ENCODE measurements at places on chromosomes 4 and X.

- no peak for DNase-seq
Measured at GRCh38 chr4:4733663-4734062, 125.8 kb upstream of the MSX1 start.

- DNase-seq, result peak; percentile 28
Measured at GRCh38 chr4:140078366-140078765, 75.6 kb downstream of the MAML3 start.

DNA sequence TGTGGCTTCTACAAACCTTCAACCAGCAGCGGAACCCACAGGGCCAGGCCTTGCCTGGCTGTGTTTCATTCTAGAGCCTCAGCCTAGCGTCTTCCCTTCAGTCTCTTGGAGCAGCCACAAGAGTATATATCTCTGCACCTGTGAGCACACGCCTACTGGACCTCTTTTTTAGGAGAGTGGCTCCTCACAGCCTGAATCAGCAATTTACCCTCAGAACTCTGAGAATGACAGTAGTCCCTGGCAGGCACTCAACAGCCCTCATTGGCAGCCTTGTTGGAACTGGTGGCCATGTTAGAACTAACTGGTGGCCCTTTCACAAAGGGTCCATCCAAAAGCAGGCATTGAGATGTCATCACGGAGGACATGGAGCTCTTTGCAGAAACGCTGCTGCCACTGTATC, 138.9 kb downstream of the BCOR start:
- no peak for DNase-seq

DNA sequence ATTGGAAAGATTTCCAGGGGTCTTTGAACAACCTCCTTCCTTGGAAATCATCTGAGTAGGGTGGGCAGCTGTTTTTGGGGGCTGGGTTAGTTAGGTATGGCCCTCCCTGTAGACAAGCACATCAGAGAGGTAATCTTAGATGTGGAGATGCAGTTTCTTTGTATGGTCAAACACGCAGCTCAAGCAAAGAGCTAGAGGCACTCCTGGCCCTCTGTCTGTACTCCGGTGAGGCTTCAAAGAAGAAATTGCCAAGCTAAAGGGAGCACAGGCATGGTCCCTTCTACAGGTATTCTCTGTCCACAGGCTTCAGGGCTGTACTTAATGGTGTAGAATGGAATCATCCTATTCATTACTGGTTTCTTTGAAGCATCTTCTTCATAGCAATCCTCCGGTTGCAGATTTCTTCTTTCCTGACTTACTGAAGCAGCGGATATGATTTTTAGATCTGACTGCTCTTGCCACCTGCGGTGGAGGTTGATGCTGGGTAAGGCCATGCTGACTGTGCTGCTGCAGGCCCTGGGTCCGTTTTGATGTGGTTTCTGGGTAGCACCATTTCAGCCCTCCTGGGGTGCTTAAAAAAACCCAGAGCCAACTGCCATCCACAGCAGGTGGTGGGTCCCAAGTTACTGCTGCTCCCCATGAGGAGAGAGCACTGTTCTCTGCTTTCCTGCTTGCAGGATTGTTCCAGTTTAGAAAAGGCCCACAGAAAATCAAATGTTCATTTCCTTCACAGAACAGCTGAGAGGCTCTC, 318.9 kb upstream of the GATB start:
- no peak for DNase-seq

GRCh38 chr4:112280386-112281056, 5.2 kb downstream of the TIFA start:
- no peak for DNase-seq

DNA sequence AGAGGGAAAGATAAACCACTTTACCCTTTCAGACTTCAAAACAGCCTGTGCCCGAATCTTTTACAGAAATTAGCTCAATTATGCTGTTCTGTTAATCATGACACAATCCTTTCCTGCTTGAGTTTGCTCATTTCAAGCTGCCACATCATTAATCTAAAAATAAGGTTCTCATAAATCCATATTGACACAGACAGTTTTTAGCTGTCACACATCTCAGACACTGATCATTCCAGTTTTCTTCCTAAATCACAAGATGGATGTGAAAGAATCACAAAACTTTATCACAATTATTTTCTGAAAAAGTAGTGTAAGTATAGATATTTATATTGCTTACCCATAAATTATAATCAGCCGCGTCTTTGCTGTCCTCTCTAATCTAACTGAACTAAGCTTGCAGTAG, 27.9 kb upstream of the AMELX start:
- no peak for DNase-seq

DNA sequence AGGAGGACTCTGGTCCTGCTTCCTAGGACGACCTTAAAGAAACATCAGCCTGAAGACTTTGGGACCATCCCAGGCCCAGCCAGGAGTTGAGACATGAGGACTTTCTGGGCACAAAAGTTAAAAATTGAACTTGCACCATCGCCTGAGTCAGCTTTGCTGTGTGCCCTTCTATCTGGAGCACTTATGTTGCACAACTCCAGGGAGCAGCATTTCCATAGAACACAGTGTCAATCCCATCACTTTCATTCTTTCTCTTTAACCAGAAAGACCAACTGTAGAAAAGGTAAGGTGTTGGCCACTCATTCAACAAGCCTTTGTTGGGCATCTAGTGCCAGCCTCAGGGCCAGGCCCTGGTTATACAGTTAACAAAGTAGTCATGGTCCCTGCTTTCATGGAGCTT, 8.6 kb upstream of the CLDN24 start:
- peak; percentile 50 for DNase-seq

- no peak for DNase-seq
Measured at GRCh38 chr4:184765473-184766340, 31.8 kb upstream of the CENPU start.

- DNase-seq, result peak; percentile 93
Measured at GRCh38 chr4:40990236-40990898, 224.0 kb downstream of the APBB2 start.

DNA sequence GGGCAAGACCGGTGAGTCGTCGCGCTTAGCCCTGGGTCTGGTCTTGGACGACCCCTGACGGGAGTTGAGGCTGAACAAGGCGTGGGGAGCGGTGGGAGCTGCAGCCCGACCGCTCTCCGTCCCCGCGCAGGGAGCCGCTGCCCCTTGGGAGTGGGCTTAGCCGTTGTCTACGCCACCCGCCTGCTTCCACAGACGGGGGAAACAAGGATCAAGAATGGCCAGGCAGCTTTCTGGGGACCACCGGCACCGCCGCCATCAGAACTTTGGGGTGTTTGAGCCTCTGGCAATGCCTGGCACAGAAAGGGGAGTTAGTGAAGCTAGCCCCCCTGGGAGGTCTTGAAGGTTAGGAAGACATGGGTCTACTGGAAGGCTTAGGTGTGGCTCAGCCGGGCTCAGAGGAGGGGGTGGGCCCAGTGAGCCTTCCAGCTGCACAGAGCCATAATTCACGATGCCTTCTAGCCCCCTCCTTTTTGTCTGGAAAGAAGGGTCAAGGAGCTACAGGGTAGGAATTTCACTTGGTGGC, 583 bp downstream of the RASL11B start:
- no peak for DNase-seq

GRCh38 chr4:69038582-69038981, 57.7 kb upstream of the UGT2B7 start:
- peak; percentile 26 for DNase-seq

DNA sequence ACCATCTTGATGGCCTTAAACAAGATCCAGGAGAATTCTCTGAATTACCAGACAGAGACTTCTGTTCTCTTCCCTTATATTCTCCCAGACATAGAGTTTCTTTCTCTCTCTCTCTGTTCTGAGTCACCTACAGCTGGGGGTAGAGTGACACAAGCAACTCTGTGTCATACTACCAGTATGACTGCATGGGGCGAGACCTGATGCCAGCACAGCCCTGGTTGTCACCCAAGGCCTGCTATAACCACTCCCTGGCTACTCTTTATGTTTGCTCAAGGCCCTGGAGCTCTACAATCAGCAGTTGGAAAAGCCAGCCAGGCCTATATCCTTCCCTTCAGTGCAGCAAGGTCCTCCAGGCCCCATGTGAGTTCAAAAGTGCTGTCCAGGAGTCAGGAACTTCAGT, 114.2 kb upstream of the TENT5D start:
- no peak for DNase-seq

- DNase-seq, result no peak
Measured at GRCh38 chrX:25442499-25442898, 426.7 kb upstream of the ARX start.

GRCh38 chr4:72312032-72312650, 256.9 kb downstream of the ADAMTS3 start:
- DNase-seq, result peak; percentile 97

DNA sequence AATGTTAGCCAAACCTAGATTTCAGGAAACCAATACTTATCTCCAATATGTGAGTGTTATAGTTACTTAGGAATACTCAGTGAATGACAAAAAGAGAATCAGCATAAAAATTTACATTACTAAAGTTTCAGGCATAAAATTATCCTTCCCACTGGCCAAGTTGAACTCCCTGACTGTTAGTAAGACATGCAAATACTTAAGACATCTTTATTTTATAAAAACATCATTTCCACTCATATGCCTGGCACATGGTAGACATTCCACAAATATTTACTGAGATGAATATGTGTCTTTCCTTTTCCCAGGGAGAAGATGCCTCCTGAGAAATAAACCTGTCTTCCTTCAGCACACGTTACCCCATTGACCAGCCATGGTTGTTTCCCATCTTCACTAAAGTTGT, 7.3 kb downstream of the VEGFD start:
- DNase-seq, result peak; percentile 35

DNA sequence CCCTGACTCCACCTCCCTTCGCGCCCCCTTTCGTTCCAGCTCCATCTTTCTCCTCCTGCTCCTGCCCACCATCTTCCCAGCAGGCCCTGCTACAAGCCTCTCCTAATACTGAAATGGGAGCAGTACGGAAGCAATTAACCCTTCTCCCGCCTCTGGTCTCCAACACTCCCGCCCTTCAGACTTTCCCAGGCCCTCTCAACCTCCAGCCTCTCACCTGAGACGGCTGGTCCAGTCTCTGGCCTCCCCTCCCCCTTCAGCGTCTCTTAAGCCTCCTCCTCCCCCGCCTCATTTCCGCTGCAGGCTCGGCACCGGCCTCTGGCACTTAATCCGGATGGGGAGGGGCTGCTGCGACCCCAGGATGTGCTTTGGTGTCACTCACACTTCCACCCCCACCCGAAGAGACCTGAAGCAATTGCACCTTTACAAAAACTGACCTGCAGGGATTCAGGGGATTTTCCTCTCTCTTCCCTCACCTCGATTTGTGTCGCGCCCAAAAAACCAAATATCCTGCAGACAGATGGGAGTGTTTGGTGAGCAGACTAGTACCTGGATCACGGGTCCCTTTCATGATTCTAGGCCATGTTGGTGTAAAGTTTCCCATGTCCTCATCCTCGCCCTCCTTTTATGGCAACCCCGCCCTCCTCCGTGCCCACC, 657 bp downstream of the TCEAL8 start:
- DNase-seq, result peak; percentile 59

DNA sequence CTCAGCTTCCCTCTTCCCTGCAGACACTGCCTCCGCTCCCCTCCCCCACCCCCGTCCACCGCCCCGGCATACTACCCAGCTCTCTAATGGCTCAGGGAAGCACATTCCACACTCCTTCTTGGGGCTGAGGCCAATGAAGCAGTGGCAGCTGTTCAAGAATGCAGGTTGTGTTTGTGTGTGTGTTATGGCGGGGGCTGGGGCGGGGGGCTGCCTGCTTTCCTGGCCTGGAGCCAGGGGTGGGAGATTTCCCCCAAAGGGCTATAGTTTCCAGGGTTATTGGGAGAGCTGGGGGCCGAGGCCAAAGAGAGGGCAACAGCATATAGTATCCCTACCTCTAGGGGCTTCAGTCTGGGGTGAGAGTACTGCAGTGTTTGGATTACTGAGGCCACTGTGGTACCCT, 149.4 kb downstream of the EFNB1 start:
- DNase-seq, result no peak

DNA sequence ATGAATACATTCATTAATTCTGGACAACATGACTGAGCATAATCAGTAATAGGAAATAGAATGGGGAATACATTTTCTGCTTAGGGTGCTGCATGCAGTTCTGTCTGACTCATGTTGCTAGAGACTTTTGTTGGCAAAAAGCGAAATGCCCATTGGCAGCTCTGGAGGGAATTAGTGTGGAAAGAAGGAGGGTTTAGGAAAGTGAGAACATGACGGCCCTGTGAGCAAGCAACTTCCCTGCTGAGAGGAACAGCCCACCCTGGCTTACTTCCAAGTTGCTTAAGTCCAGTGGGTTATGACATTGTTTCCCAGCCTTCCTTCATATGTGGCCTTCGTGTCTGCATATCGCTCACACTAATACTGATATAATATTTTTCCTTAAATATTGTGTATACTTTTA, 13.8 kb downstream of the MAD2L1 start:
- peak; percentile 98 for DNase-seq

DNA sequence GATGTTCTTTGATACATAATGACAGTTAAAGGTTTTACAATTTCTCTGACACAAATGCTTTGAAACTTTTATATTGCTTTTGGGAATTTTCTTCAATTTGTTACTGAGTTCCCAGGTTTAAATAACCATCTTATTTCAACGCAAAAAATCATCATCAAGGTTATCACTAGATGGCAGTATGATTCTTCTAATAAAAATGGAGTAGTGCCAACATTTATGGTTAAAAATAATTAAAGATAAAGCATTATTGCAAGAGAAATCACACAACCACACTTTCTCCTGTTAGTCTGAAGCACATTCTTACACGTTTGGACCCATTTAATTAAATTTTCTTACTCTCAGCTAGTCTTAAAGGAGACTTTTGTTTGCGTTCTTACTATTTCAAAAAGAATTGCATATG, 611.3 kb upstream of the CPXCR1 start:
- DNase-seq, result peak; percentile 16

DNA sequence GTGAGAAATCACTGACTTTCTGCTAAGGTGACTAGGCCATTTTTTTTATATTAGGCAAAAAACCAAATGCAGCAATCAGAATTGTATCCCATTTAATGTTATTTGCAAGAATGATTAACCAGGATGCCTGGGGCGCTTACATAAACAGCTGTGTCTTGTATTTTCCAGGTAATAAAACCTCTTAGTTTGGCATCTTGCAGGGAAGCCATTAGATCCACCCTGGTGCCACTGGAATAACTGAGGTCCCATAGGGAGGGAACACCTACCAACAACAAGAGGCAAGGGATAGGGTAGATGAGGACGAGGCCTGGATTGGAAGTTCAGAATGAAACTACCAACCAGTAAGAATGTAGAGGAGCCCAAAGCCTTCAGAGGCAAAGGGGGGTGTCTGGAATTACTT, 288.3 kb downstream of the ARHGAP24 start:
- no peak for DNase-seq

DNA sequence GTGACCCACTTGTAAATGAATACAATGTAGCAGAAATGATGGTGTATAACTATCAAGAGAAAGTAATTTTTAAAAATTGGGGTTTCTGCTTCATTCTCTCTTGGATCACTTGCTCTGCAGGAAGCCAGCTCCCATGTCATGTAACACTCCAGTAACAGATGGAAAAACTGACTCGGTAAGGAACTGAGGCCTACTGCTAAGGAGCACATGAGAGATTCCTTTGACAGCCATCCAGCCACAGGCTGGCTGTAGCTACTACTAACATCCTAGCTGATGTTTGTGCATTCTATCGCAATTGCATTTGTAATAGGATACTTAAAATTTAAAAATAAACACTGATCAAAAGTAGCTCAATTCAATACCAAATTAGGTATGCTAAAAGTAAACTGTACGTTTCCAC, 102.3 kb upstream of the MAB21L2 start:
- DNase-seq, result no peak

Measured in GM23248 (cell line).